Natural killer cell (primary cell): ENCODE measurements at places on chromosomes 3 and 15.

- no peak for DNase-seq
Measured at GRCh38 chr3:16425398-16426028, 88.0 kb downstream of the RFTN1 start.

DNA sequence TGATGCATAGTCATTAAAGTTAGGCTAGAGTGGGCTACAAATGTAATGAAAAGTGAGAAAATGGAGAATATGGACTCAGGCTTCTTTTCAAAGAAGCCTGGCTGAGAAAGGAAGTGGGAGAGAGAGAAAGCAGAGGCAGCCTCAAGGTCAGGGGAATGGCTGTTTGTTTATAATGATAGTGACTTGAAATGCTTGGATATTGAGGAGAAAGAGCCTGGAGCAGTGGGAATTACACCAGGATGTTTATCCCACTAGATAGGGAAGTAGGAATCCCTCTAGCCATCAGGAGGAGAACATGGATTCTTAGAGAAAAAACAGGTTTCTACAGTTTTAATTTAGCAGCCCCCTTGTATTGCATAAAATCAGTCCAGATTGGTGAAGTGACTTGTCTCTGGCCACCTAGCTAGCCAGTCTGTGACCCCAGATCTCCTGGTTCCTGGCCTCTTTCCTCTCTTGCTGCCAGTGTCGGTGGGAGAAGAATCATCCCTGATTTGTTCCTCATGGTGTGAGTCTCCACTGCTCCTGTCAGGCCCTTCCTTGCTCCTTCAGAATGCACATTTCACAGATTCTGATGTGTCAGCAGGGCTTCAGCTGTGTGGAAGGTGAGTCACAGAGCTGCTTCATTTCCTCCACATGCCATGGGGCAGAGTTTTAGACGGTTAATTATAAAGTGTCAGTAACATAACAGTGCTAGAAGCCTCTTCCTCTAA is 32.9 kb downstream of the SEMA6D start:
- DNase-seq, result no peak

GRCh38 chr15:75114796-75115195 is 86.9 kb upstream of the C15orf39 start:
- DNase-seq, result no peak

DNA sequence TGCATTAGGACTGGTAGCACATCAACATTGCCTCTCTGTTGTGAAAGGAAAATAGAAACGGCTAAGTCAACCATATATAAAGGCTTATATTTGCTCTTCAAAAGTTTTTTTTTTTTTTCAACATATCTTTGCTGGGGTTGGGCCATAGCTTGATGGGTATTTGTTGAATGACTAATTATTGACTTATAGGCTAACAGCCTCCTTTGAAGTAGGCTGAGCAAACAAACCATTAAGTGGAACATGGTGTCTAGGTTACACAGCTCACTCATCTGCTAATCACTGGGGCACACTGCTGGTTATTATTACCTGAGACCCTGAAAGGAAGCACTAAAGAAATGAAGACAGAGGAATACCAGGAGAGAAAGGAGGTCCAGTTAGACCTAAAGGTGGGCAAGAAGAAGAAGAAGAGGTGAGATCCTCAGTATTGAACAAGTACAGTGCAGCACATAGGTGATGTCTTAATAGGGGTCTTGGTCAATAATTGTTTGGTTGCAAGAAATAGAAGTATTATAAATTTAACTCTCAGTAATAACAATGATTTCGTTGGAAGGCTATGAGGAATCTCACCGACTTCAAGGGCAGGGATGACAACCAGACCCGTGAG is 139.4 kb downstream of the RPLP1 start:
- DNase-seq, result no peak

DNA sequence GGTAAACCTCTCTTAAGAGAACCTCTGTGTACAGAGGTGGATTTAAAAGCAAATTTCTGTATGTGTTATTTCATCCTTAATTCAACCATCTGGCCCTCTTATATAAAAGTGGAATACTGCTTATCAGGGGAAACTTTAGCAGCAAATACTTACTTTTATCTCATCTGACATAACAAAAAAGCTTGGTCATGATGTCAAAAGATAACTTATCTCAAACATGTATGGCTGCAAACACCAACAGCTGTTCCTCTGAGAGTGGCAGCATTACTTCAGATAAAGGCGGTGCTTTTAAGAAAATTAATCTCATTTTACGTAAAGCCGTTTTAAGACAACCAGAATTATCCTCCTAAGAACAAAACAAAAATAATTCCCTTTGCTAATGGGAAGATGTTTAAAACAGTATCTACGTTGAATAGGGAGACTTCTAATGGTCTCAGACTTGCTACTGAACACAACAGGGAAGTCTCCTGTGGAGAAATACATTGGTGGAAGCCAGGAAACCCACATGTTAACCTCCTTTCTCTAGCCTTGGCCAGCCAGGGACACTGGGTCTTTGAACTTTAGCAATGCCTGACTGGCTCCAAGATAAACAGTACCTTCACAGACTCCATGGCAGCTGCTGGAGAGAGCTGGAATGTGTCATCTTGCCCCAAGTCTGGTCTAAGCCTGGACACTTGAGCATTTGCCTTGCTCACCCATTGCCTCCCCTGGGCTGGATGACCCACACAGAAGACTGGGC is 18.1 kb downstream of the ARRDC4 start:
- DNase-seq, result no peak

GRCh38 chr3:14758297-14758696 is 60.5 kb upstream of the FGD5 start:
- no peak for DNase-seq

- no peak for DNase-seq
Measured at GRCh38 chr3:193991666-193992424, 144.1 kb upstream of the HES1 start.

DNA sequence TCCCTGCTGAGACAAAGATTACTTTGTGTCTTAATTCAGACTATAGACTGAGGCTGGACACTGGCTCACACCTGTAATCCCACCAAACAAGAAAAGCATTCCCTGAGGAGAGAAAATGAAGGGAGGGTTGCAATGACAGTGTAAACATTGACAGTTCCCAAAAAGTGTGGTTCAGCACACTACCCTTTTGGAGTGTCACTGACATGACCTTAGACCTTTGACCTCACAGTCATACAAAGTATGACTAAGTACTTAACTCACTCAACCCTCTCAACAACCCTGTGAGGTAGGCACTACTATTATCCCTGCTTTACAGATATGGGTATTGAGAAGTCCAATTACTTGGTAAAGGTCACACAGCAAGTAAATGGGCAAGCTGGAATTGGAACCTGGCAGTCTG is 341.7 kb downstream of the LRRC3B start:
- no peak for DNase-seq

- no peak for DNase-seq
Measured at GRCh38 chr15:60568301-60568742, 89.4 kb upstream of the ICE2 start.

- DNase-seq, result no peak
Measured at GRCh38 chr3:78873641-78874040, 894.2 kb downstream of the ROBO1 start.

DNA sequence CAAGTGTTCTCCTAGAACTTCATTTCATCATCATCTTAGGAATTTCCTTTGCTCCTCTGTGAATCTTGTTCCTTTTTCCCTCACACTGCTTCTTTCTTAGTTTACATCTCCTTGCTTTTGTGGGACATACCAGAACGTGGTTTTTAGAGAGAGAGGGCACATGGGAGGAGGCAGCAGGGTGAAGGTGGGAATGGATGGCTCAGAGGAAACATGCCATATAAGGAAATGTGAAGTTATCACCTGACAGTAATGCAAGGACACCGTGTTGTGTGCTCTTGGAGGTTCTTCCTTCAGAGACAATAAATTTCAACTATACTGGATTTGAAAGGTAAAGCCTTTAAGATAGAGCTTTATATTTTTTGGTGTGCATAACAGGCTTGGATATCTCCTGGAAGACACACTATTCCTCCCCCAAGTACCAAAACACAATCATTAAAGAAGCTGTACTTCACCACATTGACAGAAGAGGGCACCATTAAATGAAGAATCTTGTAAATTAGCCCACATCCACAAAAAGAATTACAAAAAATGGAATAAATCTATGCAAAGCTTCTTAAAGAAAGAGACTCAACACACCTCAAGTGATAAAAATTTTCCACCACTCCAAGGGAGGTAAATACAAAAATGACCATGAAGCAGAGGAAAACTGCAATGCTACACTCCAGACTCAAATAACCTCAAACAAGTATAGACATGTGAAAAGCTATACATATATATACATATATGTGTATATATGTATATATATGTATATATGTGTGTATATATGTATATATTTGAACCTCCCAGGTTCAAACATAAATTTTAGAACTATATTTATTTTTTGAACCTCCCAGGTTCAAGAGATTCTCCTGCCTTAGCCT is 26.1 kb downstream of the RPL39L start:
- DNase-seq, result peak; percentile 74

GRCh38 chr3:56998076-56998529 is 62.4 kb upstream of the SPATA12 start:
- no peak for DNase-seq

GRCh38 chr3:23748398-23749110 is 57.2 kb upstream of the UBE2E1 start:
- DNase-seq, result no peak

DNA sequence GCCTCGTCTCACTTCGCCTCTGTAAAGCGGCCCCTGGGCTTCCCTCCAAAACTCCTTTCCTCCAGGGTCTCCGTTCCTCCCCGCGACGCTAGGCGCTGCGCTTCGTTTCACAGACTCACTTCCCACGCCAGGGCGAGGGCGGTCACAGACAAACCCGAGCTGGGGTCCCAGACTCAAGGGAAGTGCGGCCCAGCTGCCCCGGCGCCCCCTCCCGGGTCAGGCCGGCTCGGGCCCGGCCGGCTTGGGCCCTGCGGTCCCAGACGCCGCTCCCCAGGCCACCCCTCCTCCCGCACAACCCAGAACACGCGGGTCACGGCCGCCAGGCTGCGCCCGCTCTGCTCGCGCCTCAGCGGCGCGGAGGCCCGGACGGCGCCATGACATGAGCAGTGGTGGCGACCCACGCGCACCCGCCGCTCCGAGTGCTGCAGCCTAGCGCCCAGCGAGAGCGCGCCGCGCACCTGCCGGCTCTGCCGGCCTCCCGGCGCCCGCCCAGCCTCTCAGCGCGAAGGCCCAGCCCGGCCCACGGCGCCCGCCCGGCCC is 547 bp downstream of the NUP210 start:
- no peak for DNase-seq

- DNase-seq, result no peak
Measured at GRCh38 chr3:46082849-46083248, 55.6 kb upstream of the XCR1 start.

DNA sequence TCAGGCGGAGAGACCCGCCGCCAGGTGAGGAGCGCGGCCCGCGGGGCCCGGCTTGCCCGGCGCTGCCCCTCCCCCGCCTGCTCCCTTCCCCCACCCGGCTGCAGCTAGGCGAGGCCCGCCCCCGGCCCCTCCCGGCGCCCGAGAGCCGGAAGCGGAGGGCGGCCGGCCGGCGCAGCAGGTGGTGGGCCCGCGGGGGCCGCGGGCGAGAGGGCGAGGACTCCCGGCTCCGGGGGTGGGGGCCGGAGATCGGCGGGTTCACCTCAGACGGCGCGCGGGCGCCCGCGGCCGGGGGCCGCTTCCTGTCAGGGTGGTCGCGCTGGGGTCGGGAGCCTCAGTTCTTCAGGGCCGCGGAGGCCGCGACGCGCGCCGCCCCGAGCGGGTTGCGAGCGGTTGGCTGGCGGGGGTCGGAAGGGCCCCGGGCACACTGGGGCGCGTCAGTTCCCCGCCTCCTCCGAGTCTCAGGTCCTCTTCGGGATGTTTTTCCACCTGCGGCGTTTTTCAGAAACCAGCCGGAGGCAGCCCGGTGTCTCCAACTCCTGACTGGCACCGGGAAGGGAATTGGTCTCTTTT is 395 bp downstream of the ZFAND6 start:
- peak; percentile 76 for DNase-seq

GRCh38 chr3:42118762-42119361 is 27.7 kb downstream of the TRAK1 start:
- peak; percentile 43 for DNase-seq

GRCh38 chr15:100263721-100264455 is 77.9 kb downstream of the ADAMTS17 start:
- DNase-seq, result no peak

GRCh38 chr3:57675530-57675929 is 17.3 kb downstream of the DENND6A start:
- DNase-seq, result no peak

DNA sequence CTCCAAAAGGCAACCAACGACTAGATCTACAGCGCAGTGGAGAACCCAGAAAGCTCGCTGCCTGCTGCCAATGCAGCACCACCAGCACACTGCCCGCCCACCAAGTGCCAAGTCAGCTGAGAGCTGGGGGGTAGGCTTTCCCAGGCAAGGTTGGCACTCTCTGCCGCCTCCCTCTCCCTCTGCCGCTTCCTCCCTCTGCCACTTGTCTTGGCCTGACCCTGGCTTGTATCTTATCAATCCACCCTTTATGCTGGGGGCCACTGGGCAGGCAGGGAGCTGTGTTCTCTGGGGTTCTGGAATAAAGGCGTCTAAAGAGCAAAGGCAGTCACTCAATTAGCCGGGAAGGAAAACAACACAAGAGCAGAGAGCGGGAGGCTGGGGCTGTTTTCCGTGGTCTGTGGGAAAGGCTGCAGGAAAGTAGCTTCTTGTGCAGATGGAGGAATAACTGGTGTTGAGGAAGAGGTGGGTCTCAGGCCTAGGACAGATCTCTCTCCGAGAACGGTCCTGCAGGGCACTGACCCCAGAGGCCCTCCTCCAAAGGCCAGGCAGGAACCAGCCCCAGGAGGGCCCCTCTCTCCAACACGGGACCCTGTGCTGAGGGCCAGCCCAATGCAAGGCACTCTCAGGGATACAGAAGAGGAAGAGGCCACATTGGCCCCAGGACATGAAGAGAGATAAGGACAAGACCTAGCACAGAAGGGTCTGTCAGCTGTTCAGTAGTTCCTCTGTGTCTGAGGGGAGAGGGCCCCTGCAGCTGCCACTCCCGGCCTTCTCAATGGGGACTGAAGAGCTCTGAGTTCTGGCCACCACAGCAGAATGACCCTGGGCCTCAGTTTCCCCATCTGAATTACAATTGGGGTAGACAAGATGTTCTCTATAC is 30.8 kb downstream of the ACSBG1 start:
- DNase-seq, result no peak
